ENCODE measurements at places on chromosomes 12 and 14.

DNA sequence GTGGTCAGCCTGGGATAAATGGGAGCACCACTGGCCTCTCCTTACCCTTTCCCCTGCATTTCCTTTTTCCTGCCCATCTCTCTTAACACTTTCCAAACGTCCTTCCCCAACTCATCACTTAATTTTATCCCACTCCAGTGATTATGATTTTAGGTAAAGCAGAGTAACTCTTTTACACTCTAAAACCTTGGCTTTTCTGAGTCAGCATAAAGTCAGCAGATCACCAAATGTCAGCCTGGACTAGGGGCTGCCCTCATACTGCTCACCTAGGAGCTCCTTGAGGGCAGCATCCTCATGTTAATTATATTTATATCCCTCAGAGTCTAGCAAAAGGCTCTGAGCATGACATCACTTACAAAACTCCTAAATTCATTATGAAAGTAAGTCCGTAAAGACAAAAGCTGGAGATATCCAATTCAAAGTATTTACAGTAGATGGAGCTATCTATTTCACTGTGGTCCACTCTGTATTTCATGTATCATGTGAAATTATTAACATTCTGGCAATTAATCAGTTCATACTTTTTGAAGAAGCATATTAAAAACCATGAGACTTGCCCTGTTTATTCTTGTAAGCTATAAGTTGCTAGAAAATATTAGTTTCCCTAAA lies 17.0 kb upstream of the DICER1 start:
- DNase-seq = no peak

GRCh38 chr12:92140896-92141536 lies 4.6 kb downstream of the BTG1 start:
- no peak for DNase-seq

GRCh38 chr14:104714066-104714465 lies 10.0 kb upstream of the ADSS1 start:
- DNase-seq = no peak

GRCh38 chr14:55446127-55446736 lies 5.8 kb upstream of the TBPL2 start:
- peak; percentile 66 for DNase-seq

Measured in HEK293T (cell line).